ENCODE measurements at places on chromosomes 2 and 18.

DNA sequence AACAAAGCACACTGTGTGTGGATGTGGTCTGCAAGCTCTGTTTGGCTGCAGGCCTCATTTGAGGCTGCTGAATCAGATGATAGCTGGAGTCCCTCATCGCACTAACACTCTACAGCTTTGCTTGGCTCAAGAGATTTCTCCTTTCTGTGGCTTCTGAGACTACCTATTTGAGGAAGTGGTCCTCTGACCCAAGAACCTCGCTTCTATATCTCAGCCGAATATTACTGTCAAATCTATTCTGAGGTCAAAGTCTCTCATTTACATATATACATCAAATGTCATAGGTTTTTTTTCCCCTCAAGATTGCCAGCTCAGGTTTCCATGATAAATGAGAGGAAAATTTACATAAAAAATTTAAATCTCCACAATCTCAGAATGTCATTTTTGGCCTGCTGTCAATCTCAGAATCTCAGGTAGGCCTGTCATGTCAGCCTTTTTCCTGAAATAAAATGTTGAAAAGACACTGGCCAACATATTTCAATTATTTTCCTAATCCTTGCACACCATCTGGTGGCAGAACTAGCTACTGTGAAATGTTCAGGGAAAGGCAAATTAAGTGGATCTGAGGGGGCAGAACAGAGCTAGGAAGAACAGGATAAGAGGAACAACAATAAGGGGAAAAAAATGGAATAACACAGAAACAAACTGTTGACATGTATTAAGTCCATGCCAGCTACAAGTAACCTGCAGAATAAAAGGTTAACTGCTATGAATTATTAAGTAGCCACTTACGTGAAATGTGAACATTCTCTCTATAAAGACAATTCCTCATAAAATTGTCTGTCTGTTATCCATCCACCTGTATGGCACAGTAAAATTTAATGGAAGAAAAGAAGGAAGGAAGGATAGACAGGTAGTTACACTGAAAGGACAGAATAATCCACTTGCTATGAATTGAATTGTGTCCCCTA is 39.3 kb downstream of the AP1S3 start:
- no peak for DNase-seq

DNA sequence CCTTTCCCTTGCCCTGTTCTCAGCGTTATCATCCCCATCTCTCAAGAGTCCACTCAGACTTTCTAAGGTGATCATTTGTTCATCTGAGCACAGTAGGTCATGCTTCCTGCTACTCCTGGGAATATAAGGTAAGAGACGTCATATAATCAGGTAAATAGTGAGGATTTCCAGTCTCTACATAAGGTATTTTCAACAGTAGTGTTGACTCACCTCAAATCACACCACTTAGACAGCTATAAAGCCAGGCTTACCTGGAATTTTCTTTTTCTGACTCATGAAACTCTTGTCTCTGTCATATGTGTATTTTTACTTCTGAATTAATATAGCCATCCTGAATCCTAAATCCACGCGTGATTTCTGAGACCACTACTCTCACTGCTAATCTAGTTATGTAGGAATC is 443.2 kb downstream of the ARHGAP15 start:
- no peak for DNase-seq

DNA sequence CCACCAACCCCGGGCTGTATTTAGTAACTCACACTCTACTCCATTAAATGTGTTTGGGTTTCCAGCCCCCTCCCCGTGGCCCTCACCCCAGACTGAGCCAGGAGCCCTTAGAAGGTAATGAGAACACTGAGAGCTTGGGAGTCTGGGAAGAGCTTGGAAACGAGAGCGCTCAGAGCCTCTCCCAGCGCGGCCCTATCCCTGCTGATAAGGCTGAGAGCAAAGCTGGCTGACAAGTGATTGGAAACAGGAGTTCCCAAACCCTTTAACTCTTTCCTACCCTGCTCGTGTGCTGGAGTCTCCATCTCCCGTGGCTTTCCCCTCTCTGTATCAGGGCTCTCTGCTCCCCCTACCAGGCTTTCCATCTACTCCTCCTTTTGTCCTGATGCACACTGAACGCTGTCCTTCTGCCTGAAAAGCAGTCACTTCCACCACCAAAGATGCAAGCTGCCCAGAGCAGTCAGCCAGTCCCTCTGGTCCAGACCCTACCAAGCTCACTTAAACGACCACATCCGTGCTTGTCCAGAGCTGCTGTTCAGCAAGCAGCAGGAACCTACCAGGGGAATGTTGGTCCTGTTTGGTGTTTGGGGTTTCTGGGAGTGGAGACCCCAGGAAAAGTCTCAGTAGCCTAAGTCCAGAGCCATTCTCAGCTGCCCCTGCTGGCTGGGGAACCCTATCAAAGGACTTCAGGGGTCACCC is 100.0 kb upstream of the PKDCC start:
- no peak for DNase-seq

DNA sequence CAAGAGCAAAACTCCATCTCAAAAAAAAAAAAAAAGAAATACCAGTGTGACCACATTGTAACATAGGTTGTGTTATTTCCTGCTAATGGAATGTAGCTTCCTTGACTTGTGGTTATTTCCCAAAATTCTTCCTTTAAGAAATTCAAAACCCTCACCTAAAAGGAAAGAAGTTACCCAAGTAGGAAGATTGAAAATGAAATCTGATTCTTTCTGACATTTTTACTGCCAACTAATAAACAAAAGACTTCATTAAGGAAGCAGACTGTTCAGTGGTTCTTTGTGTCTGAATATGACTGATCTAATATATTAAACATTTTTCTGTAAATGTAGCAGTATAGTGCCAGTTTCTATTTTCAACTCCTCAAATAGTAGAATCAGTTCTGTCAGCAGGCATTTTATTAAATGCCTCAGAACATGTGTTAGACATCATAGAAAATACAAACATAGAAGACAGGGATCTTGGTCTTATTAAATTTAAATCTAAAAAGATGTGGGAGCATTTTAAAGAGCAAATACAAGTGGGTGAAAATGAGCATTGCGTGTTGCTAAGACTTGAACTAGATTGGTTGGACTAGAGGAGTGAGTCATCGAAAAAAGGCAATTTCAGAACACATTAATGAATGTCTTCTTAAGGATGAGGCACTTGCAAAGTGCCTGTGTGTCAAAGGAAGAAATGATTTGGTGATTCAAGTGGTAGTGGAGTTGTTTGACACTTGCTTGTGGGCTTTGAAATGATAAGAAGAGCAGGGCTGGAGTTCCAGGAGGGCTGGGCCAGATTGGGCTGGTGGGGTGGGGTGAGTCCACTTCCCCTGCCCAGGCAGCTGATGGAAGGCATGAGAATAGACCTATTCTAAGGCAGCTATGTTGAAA is 53.4 kb downstream of the PKP4 start:
- DNase-seq = no peak

DNA sequence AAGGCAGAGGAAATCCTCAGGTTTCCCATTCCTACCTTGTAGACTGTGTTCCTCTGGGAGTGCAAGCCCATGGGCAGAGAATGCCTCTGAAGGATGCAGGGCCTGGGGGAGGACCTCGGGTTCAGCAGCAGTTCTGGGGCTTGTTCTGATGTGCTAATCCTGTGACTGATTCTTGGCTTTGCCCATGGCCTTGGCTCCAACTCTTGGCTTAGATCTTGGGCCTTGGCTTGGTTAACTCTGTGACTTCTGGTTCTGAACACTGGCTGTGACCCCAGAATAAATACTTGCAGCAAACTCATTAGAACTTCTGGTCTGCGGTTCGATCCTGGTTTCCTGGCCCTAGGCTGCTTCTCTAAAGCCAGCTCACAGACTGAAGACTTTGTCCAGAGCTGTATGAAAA is 366.9 kb upstream of the ZEB2 start:
- DNase-seq = no peak

- no peak for DNase-seq
Measured at GRCh38 chr2:239113615-239114014, 265.7 kb downstream of the TWIST2 start.

- DNase-seq = peak; percentile 40
Measured at GRCh38 chr2:230932556-230933511, 7.8 kb upstream of the GPR55 start.

GRCh38 chr2:119599384-119599783 is 55.1 kb downstream of the CFAP221 start:
- DNase-seq = no peak

GRCh38 chr2:197349699-197350098 is 39.1 kb upstream of the ANKRD44 start:
- DNase-seq = no peak

DNA sequence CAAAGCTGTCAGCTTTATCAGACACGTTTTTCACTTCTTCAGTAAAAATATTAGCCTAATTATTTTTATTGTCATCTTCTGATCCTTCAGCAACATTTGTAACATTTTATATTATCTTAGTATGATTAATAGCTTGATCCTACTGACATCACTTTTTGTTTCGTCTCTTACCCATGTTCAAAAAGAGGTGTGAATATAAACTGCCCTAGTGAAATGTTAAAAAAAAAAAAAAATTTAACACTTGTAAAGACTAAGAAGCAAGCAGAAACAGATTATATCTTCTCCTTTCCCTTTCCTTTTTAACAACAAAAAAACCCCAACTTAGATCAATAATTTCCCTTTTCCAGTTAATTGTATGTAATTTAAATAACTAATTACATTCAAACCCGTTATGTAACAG is 36.2 kb upstream of the C2orf66 start:
- DNase-seq = no peak

DNA sequence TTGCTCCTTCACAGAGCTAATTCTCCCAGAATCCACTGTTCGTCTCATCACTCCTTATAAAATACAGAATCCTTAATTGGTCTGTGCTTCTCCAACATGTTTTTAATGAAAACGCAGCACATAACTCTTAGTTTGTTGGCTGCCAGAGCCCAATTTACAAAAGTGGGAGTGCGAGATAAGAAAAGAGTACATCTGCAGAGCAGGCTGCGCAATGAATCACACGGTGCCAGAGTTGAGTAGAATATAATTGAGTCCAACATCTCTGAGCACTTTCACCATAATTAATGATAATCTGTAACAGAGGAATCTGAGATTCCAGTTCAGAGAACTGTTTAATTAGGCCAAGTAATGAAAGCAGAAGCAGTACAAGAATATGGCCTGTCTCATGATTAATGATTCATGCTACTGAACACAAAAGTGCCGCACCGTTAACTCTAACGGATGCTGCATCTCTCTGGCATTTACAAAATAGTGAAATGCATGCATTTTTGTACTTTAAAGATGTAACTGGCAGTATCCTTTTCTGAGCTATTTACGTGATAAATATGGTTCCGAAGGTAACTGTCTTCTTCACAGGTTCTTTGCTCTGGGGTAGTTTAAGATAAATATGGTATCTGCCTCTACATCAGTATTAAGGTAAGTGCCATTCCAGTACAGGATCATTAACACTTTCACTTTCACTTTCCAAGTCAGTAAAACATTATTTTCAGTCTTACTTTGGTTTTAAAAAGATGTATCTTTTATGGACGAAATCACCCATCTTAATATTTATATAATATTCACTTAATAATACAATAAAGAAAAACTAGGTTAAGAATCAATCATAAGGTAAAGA is 785.6 kb downstream of the NR4A2 start:
- DNase-seq = no peak

DNA sequence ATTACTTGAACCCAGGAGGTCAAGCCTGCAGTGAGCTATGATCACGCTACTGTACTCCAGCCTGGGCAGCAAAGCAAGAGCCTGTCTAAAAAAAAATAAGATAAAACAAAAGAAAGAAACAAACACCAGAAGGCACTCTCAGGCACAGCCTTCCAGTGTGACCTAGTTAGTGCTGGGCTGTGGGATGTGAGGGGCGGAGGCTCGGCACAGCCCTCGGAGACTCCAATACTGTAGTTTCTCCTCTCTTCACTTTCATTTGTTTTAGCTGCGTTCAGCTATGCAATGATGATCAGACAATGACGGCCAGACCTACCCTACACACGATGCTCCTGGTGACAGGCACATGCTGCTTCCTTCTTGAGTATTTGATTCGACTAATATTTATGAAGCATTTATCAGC is 127.7 kb downstream of the SOCS6 start:
- no peak for DNase-seq

DNA sequence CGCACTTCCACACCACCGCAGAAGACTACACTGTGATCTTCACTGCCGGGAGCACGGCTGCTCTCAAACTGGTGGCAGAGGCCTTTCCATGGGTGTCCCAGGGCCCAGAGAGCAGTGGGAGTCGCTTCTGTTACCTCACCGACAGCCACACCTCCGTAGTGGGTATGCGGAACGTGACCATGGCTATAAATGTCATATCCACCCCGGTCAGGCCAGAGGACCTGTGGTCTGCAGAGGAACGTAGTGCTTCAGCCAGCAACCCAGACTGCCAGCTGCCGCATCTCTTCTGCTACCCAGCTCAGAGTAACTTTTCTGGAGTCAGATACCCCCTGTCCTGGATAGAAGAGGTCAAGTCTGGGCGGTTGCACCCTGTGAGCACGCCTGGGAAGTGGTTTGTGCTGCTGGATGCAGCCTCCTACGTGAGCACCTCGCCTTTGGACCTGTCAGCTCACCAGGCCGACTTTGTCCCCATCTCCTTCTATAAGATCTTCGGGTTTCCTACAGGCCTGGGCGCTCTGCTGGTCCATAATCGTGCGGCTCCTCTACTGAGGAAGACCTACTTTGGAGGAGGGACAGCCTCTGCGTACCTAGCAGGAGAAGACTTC is 12.5 kb downstream of the MOCOS start:
- no peak for DNase-seq

- DNase-seq = no peak
Measured at GRCh38 chr2:85596026-85596333, 435 bp downstream of the RNF181 start.

DNA sequence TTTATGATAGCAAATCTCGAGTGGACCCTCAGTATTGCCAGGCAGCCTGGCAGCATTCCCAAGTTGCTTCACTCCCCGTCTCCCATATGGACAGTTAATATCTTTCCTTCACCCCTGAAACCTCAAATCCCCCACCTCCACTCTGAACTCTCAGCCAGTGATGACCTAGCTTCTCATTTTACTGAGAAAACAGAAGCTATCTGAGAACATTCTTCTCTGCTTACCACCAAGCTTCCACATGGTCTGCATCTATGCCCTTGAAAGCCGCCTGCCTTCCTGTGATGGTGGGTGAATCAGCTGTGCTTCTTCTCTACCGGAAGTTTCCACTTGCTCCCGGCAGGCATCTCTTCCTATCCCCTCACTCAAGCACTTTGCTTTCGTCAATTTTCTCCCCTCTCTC is 529.2 kb downstream of the EPHA4 start:
- DNase-seq = no peak

DNA sequence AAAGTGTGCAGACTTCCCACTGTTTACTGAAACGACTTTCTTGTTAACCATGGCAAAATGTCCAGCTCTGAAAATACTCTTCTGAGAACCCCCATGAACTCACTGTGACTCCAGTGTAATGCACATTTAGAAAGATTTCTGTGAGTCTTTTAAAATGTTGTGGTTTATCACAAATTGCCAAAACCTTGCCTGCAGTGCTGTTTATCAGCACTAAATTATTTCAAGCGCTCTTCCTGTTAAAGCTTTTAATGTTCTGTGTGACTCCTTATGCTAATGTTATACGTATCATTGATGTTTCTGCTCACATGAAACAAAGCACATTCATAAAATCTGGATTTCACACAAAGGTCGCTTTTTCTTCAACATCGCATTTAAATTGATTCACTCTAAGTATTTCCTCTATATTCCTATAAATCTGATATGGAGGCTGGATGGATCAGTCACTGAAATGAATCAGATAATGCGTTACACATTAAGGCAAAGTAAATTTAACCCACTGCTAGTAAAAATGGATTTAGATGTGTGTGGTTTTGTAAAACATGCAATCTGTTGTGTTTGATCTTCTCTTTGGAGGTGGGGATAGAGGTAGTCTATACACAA is 521.2 kb downstream of the NYAP2 start:
- DNase-seq = no peak

Data from head of caudate nucleus (tissue), 42 donors.